ENCODE measurements at places on chromosomes 13 and 19.

GRCh38 chr13:98044301-98044700 is 90.8 kb downstream of the IPO5 start:
- DNase-seq: no peak

- no peak for DNase-seq
These were observed 121.5 kb downstream of the KL start for GRCh38 chr13:33137721-33138120.

- DNase-seq: no peak
These were observed 2.6 kb upstream of the SLC27A1 start for GRCh38 chr19:17467471-17468301.

DNA sequence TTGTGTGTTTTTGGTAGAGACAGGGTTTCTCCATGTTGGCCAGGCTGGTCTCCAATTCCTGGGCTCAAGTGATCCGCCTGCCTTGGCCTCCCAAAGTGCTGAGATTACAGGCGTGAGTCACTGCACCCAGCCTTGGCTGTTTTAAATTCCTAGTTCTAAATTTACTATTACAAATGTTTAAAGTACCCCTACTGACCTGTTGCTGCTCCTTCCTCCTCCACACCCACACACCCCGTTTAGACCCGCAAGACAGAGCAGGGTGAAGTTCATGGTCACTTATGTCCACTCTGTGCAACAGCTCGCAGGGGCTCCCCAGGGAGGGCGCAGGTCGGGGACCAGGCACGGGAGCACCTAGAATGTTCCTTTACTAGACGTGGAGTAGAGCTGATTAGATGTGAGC is 28.7 kb downstream of the TMEM161A start:
- no peak for DNase-seq

DNA sequence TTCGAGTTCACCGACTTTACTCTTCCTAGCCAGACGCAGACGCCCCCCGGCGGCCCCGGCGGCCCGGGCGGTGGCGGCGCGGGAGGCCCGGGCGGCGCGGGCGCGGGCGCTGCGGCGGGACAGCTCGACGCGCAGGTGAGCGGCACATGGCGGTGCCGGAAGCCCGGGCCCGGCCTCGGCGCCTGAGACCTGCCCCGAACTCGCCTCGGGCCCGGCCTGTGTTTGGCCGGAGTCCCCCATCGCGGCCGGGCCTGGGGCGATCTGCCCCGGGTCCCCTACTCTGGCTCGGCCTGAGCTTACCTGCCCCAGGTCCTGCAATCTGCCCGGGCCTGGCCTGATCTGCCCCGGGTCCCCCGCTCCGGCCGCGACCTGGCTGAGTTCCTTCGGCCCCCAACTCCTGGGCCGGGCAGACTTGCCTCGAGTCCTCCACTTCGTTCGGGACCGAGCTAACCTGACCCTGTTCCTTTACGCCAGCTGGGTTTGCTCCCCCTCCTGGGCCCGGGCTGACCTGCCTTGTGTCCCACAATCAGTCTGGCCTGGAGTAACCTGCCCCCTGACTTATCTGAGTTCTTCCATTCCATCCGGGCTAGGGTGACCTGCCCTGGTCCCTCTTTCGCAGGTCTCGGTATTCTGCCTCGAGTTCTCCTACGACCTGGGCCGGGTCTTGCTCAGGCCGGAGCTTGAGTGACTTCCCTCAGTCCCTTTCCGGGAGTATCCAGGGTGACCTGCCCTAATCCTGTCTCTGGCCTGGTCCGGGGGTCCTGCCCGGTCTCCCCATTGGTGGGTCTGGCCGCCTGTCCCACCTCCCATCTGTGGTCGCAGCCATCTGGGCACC is 764 bp downstream of the UPF1 start:
- no peak for DNase-seq

DNA sequence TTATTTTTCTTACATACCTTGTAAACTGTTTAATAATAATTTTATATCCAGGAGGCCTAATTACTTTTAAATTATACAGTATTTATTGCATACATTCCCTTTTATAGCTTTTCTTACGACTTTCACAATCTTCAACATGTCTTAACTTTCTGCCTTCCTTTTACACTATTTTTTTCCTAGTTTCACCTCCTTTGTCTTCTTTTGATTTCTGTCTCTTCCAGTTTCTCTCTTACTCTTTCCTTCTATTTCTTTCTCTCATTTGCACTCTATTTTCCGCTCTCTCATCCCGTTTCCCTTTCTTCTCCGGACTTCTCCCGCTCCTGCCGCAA is 11.5 kb downstream of the ZNF552 start:
- no peak for DNase-seq

- no peak for DNase-seq
These were observed 2.0 kb downstream of the COLGALT1 start for GRCh38 chr19:17557466-17557865.

All from tibial nerve (tissue), 4 donors.